ENCODE measurements at places on chromosomes 7 and 10.
A peak's percentile ranks its signal among the peaks of the same experiment; 100 is the strongest.

- no peak for DNase-seq
Observed at GRCh38 chr7:81869670-81870069, 99.8 kb upstream of the HGF start.

DNA sequence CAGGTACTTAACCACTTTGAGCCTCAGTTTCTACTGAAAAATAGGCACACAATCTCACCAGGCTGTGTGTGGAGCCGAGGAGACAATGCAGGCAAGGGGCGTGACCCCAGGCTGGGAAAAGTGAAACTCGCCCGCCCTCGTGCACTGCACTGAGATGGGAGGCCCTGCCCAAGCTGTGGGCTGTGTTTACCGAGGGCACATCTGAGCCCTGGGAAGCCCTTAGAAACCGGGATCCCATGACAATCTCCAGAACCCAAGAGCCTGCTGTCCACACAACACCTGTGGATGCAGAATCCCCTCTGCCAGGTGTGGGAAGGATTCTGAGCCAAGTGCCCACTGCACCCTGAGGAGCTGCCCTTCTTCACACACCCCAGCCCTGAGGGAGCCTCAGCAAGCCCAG, 198.3 kb downstream of the GRID1 start:
- DNase-seq, result no peak

GRCh38 chr7:106883456-106884026, 18.5 kb downstream of the PIK3CG start:
- no peak for DNase-seq

GRCh38 chr10:24331457-24331856, 122.5 kb downstream of the KIAA1217 start:
- DNase-seq, result no peak

DNA sequence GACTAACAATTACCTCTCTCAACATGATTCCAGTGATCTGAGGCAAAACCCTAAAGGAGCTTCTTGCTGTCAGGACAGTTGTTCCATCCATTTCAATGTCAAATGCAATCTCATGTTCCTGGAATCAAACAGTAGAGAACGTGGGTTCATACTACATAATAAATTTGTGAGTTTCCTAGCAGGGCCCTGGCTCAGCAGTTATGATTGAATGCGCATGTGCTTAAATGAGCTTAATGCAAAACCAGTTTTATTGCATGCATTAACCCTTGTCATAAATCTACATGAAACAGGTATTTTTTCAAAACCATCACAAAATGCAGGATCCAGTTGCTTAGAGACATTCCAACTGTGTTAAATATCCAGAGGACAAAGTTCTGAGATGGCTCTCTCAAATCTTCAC, 225.4 kb upstream of the TMEM72 start:
- DNase-seq, result no peak

DNA sequence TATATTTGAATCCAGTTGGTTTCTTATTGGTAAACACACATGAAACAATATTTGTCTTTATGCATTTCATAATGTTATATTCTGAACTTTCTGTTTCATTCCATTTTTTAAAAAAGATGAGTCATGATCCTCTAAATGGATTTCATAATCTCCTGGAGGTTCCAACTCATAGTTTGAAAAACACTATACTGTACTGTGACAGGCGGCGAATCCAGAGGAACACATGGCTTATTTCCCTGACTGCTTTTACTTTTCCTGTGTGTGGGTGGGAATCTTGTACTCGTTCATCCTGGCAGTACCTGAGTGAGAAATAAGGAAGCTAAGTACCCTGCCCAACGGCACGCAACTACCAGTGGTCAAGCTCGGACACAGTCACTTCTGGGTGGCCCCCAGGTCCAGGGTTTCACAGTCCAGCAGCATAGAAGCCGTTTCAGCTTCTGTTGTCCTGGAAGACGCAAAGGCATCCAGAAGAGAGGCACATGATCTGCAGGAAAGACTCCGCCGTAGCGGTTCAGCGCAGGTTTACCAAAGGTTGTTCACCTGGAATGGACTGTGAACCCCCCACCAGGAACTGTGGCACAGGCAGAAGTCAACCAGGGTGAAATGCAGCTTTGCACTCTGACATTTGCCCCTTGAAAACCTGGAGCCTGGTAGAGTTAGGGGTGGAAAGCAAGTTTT, 117.7 kb downstream of the CCNY start:
- DNase-seq, result no peak

DNA sequence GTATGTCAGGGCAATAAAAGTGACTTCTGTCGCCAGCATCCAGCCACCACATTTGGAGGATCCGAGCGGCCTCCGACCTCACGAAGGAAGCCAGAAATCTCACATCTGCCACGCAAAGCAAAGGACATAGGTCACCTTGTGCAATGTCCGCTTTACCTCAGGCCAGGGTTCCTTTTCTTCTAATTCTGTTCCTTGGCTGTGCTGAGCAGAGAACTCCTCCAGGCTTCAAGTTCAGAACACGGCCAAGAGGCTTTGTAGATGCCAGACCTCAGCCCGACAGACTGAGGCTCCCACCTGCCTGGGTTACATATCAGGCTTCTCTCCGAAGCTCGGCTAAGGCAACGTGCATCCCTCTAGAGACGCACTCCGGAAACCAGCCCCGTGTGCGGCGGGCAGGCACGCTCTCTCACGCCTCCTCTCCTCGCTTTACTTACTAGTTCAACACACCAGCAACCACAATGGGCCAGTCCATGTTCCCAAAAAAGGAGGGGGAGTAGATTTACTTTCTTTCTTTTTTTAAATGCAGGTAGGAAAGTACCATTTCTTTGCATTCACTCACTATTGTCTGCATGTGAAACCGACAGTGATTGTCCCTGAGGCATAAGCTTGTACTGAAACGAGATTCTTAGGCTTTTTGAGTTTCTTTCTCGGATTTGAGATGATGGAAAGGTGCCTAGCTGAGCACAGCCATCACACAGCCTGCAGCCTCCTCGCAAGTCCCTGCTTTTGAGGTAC, 122.4 kb upstream of the AFAP1L2 start:
- peak; percentile 71 for DNase-seq

- DNase-seq, result no peak
Observed at GRCh38 chr7:28800150-28800549, 158.0 kb downstream of the TRIL start.

DNA sequence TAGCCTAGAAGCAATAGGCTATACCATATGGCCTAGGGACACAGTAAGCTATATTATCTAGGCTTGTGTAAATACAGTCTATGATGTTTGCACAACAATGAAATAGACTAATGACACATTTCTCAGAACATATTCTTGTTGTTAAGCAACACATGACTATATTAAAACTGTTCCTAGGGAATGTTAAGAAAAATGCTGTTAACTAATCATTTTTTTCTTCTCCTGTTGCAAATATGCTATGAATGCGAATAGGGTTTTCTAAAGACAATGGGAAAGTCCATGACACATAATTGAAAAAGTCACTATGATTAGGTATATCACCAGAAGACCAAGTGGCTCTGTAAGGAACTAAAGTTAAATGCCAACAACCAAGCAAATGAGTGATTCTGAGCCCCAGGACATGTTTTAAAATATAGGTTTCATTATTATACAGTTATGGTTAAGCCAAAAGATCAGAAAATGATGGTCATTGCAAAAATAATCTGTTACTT, 454.0 kb upstream of the SORCS1 start:
- DNase-seq, result no peak

- no peak for DNase-seq
Observed at GRCh38 chr7:104943502-104944343, 70.3 kb upstream of the KMT2E start.

GRCh38 chr10:78811174-78811573, 257.6 kb upstream of the ZMIZ1 start:
- no peak for DNase-seq

- DNase-seq, result no peak
Observed at GRCh38 chr10:122362621-122363020, 11.9 kb upstream of the PLEKHA1 start.

- DNase-seq, result no peak
Observed at GRCh38 chr7:104275900-104276299, 52.5 kb upstream of the LHFPL3 start.

GRCh38 chr10:121648059-121648458, 49.8 kb upstream of the FGFR2 start:
- no peak for DNase-seq

DNA sequence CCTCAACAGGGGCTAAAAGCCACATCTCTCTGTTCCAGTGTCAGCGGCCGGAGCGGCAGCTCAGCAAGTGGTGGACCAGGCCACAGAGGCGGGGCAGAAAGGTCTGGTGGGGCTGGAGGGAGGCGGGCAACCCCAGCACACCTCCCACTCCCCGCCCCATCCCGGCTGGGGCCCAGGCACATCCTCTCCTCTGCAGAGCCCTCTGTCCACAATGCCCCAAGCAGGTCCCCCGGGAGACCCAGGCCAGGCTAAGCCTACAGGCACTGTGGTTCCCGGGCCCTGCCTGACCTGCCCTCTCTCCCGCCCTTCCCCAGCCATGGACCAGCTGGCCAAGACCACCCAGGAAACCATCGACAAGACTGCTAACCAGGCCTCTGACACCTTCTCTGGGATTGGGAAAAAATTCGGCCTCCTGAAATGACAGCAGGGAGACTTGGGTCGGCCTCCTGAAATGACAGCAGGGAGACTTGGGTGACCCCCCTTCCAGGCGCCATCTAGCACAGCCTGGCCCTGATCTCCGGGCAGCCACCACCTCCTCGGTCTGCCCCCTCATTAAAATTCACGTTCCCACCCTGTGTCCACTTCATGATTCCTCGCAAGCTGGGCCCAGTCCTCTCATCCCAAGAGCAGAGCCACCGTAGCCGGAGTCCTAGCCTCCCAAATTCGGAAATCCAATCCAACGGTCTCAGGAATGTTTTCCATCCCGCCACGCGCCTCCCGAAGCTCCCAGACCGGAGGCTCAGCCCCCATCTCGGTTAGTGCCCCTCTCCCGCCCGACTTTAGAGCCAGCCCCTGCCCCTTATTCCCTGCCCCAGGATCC, 2.1 kb downstream of the ADIRF start:
- DNase-seq, result no peak

- DNase-seq, result no peak
Observed at GRCh38 chr7:23787272-23787671, 77.3 kb downstream of the STK31 start.

- DNase-seq, result no peak
Observed at GRCh38 chr7:16136896-16137295, 284.4 kb downstream of the CRPPA start.

DNA sequence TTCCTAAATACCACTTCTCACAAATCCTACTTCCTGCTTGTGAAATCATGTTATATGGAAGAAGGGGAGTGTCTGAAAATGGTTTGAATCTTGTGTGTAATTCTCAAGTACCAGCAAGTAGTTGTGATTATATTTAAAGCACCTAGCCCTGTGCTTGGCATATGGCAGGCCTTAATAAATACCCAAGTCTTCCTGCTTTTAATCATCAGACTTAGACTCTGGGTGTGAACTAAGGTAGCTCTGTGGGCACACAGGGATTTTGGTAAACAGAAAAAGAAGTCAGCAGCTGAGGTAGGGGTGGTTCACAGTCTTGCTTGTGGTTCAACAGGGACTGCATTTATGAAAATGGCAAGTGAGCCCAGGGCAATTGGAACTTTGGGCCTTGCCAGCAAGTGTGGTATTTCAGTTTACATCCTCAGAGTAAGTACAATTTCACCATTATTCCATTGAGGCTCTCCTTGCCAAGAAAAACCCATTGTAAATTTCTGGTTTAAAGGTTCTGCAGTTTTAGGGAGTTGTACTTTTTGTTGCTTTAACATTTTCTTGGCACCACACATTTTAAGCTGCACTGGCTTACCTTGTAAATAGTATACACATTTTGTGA, 215.5 kb downstream of the AUTS2 start:
- no peak for DNase-seq

GRCh38 chr10:68330852-68331454, 911 bp upstream of the HNRNPH3 start:
- no peak for DNase-seq

- no peak for DNase-seq
Observed at GRCh38 chr7:149719050-149719899, 54.1 kb downstream of the ZNF467 start.

DNA sequence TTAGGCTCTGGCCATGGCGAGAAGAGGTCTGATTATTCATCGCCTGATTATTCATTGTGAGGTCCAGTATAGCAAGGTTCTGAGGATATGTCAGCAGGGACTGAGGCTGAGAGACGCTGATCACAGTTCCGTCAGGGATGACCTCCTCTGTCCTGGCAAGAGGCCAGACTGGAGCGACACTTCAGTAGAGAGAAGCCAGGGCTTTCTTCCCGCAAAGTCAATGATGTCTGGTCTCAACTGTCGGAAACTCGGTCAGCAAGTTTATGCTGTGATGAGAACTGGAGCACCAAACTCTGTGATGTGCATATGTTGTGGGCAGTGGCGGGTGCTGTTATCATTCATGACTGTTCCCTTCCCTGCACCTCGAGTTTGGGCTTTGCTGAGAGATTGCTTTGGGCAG, 29.0 kb upstream of the GNA12 start:
- no peak for DNase-seq

GRCh38 chr7:157817944-157818700, 481.3 kb downstream of the DNAJB6 start:
- no peak for DNase-seq

- no peak for DNase-seq
Observed at GRCh38 chr10:16612115-16612980, 90.7 kb upstream of the C1QL3 start.

- peak; percentile 31 for DNase-seq
Observed at GRCh38 chr7:38178695-38179344, 775 bp downstream of the STARD3NL start.

DNA sequence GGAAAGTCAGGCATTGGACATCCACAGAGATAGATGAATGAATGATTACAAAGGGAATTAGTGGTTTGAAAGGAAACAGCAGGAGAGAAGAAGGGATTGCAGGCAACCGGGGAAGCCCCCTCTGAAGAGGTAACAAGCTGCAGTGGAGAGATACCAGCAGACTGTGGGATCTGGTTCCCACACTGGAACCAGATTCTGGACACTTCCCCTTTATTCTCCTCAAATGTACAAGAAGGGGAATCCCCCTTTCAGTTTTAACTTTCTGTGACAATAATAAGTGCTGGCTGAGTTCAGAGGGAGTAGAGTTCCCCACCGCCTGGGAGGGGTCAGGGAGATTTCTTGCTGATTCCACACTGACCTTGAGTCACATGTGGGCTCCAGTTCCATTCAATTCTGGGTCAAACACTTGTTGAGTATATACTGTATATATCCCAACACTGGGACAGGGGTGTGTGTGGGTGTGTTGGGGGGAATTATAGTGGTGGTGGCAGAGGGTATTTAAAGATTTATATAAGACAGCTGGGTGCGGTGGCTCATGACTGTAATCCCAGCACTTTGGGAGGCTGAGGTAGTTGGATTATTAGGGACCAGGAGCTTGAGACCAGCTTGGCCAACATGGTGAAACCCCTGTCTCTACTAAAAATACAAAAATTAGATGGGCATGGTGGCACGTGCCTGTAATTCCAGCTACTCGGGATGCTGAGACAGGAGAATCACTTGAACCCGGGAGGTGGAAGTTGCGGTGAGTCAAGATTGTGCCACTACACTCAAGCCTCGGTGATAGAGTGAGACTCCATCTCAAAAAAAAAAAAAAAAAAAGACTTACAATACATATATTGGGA, 16.5 kb upstream of the DDIT4 start:
- peak; percentile 38 for DNase-seq

DNA sequence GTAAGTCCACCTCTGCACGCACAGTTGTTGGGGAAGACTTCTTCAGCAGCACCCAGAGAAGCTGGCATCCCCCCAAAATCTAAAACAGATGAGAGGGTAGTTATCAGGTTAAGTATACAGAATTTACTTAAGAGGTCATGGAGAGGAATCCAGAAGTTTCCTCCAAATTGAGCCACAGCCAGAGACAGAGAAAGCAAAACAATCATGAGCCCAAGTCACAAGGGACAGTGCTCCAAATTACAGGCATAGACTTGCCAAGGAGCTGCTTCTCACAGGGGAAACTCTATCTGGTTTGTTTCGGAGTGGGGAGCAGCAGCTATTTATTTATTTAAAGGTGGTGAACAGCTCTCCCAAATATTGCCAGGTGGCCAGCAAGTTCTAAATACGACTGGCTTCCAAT, 308.4 kb downstream of the SKIDA1 start:
- no peak for DNase-seq

Data from GM12892 (cell line).